ENCODE measurements at places on chromosomes 13 and 19.

- DNase-seq: no peak
Measured at GRCh38 chr13:44131069-44131614, 242.5 kb upstream of the SERP2 start.

- no peak for DNase-seq
Measured at GRCh38 chr13:103299079-103299478, 232.9 kb upstream of the SLC10A2 start.

DNA sequence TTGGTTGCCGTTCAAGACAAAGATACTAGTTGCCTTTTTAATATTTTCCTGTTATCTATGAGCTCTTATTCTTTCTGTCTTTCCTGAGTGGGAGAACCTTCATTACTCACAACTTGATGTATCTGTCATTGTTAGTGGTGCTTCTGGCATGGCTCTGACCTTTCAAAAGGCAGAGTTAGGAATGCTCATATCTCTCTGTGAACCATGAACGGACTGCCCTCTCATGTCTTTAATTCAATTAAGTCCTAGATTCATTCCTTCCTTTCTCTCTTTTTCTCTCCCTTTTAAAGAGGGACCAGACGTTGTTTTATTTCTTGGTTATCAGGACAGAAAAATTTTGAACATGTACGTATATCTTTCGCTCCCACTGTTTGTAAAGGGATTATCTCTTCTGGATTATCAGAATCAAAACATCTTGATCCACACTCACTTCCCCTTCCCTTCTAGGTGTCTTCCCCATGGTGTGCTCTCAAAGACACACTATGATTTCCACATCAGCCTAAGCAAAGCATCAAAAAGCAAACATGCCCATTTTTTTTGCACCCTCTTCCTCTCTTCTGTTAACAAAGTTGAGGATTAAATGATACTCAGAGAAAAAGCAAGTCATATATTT is 90.3 kb downstream of the LRCH1 start:
- no peak for DNase-seq

GRCh38 chr13:91805605-91806004 is 407.2 kb downstream of the GPC5 start:
- DNase-seq: no peak

DNA sequence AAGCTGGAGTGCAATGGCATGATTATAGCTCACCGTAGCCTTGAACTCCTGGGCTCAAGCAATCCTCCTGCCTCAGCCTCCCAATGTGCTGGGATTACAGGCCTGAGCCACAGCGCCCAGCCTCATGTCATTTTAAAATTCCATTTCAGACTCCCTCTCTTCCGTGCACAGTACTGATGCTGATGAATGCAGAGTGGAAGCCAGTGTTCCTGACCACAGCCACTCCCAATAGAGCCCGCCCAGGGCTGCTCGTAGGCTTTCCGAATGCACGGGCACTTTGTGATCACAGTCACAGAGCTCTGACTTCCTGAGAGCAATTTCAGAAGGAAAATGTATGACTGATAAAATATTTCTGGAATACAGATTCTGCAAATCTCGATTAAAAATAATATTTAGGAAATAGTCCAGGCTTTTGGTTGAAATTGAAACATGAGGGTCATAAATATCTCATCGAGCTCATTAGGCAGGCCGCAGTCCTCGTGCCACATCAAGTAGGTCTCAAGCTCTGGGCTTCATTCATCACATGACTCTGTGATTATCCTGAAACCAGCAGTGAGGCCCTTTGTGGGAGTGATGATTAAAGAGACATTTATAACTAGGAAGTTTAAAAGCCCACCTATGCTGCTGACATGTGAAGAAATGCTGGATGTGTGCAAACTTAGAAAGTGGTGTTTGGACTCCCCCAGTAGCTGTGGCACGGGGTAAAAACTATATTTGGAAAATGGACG is 38.9 kb upstream of the AMER2 start:
- DNase-seq: no peak

DNA sequence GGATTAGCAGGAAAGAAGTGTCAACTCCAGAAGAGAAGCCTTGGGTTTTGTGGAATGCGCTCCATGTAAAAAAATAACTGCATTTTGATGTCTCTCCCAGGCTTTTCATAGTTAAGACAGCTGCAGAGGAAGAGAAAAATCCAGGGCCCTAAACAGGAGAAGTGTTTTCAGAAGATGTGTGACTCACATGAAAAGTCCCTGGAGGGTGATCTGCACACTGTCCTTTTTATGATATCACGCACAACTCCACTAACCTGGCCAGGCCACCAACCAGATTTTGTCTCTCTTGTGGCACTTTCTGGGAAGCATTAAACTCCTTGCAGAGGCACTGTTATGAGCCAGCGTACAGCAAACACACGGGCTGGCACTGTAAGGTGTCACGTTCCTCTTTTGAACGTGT is 267.3 kb downstream of the FGF9 start:
- no peak for DNase-seq

DNA sequence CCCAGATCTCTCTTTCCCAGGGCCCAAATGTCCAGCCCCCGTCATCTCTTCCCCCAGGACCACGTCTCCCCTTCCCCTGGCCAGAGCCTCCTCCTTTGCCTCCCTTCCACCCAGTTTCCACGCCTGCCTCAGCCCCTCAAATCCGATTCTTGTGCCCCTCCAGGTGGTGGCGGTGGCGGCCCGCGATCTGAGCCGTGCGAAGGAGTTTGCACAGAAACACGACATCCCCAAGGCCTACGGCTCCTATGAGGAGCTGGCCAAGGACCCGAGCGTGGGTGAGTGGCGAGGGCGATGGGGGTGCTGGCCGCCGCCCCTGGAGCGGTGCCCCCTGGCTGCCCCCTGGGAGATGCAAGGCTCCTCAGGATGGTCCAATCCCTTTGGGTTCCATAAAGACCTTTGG is 1.3 kb downstream of the DHDH start:
- DNase-seq: no peak
